CD4-positive, alpha-beta T cell treated with Interleukin-2 at 100 ng/mL for 4 hours (primary cell): ENCODE measurements at places on chromosomes 16 and 17.
A peak's percentile ranks its signal among the peaks of the same experiment; 100 is the strongest.

GRCh38 chr16:6841392-6841791 lies 491.3 kb upstream of the RBFOX1 start:
- DNase-seq: no peak

GRCh38 chr17:33976831-33977230 lies 278.3 kb upstream of the CCL2 start:
- no peak for DNase-seq

- DNase-seq: no peak
Measured at GRCh38 chr17:20214794-20215193, 205.6 kb downstream of the SPECC1 start.

DNA sequence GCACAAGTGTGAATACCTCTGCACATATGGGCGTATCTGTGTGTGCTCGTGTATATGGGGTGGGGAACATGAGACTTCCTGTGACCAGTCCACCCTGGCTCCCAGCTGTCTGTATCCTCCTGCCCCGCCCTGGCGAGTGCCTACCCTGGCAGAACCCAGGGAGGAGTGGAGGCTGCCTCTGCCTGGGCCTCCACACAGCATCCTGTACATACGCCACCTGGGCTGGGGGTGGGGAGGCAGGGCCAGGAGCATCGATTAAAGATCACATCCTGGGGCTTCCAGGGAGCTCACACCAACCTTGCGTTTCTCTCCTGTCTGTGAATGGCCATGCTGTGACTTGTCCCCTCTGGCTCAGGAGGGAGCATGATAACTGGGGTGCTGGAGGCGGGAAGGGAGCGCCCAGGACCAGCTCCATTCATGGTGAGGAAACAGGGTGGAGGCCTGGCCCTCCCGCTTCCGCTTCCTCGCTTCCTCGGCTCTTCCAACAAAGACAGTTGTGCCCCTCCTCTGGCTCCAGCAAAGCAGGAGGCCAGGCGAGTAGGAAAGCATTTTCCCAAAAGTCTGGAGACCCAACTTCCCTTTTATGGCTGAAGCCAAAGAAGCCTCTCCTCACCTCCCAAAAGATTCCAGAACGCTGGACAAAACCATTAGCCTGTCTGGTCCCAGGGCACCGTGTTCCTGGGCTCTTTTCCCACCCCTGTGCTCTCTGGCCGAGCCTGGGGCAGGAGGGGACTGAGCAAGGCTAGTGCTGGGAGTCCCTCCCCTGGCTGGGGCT lies 22.9 kb downstream of the ADAM11 start:
- DNase-seq: no peak

GRCh38 chr17:44760474-44761308 lies 1.9 kb downstream of the ADAM11 start:
- DNase-seq: no peak

DNA sequence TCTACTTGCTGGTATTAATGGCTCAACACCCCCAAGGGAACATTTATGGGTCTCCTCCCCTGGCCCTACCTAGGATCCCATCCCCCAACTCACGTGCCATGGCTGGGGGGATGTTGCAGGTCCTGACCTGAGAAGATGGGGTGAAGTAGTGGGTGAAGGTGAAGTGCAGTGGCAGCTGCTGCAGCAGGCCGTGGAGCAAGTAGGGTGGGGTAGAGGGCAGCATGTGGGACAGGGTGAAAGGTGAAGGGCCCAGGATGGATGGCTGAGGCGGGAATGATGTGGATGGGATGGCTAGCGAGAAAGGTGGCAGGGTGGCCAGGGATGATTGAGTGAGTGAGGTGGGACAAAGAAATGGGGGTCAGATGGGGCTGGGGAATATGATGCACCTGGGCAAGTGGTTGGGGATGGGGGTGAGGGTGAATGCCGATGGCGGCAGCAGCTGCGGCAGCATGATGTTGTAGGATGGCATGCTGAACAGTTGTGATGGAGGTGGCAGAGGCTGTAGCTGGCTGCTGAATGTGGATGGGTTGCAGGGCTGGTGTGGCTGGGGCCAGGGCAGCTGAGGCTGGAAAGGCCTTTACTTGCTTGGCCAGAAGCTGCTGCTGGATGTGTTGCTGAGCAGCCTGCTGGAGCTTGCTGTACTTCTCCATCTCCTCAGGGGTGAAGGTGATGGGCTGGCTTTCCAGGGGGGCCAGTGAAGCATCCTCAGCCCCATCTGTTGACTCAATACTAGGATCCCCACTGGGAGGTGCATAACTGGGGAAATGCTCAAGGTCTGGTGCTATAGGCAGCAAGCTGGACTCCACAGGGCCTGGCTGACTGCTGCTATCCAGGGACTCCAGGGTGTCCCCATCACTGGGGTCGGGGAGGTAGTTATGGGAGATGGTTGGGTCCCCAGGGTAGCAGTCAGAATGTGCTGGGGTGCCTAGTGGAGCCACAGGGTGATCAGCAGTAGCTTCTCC lies 8.3 kb upstream of the ITGA2B start:
- no peak for DNase-seq

DNA sequence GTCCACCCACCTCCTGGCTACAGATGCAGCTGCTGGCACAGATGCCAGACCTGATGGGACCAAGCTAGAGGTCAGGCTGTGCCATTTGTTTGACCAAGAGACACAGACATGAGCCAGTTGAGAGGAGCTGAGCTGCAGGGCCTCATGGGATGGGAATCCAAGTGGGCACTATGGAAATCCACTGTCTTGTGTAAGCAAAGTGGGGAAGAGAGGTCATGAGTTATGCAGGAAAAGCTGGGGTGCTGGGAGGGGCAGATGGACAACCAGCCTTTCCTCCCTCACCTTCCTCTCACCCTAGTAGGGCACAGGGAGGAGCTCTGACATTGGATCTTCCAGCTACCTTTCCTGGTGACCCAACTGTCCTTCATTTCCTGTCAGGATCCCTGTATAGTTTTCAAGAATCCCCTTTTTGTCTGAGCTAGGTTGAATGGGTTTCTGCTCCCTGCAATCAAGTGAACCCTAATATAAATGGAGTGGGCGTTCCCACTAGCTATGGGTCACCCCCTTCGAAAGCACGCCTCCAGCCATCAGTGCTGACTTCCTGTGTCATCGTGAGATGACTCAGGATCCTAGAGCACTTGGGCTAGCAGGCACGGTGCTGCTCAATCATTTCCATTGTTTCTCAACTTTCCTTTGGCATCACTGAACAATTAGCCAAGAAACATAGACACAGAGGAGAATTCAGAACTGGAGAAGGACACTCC lies 13.6 kb downstream of the ATPAF2 start:
- peak; percentile 41 for DNase-seq

- DNase-seq: no peak
Measured at GRCh38 chr17:8726941-8727555, 17.6 kb downstream of the CCDC42 start.

- DNase-seq: no peak
Measured at GRCh38 chr16:49498666-49499413, 125.2 kb downstream of the C16orf78 start.

GRCh38 chr16:25124503-25124902 lies 13.0 kb downstream of the LCMT1 start:
- DNase-seq: no peak

DNA sequence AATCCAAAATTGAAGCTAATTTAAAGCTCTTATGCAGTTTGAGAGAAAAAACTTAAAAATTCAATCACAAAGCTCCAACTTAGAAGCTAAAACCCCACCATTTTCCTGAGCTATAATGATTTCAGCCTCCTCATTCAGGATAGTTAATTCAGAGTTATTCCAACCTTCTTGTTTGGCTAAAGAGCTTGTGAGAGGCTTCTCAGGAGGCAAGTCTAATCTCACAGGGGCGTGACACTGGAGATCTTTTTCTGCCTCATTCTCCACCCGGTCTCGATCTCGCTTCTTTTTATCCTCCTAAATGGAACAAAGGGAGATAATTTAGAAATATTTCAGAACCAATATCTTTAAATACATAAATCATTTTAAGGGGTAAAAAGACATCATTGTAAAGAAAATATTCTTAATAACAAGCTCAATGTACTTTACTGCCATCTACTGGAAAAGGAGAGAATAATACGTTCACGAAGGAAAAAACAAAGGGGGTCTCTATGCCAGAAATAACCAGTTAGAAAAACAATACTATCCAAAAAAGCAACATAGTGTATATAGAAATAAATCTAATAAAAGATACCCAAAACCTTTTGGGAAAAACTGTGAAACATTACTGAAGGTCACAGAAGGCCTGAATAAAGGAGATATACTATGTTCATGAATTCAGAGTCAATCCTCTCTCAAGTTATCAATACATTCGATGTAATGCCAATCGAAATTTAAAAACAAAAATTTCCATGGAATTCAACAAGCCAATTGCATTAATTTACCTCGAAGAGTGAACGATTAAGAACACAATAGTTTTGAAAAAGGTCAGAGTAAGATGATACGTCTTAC lies 13.9 kb downstream of the BRD7 start:
- peak; percentile 34 for DNase-seq
